ENCODE measurements at places on chromosomes 11 and 22. TPM values are rescaled to one million over a fixed set of nuclear protein-coding genes. Genes with fewer than 3 reads are reported as not detected.

ARAP1 gene
- 160 TPM for total RNA-seq

MIOX gene
- total RNA-seq: 0.10 TPM

KRTAP5-9 gene
- total RNA-seq: not detected

GAL3ST3 gene
- 0.13 TPM for total RNA-seq

STK33 gene
- total RNA-seq: 2.4 TPM

FAM181B gene
- total RNA-seq: 0.20 TPM

CBLIF gene
- not detected for total RNA-seq

RAC2 gene
- 6.3 TPM for total RNA-seq

LRRC55 gene
- total RNA-seq: not detected

LGALS12 gene
- not detected for total RNA-seq

MED15 gene
- total RNA-seq: 40.7 TPM

SERPING1 gene
- 11.6 TPM for total RNA-seq

NAALADL1 gene
- 26.3 TPM for total RNA-seq

MEI1 gene
- 0.26 TPM for total RNA-seq

F2 gene
- not detected for total RNA-seq

KRTAP5-11 gene
- not detected for total RNA-seq

OR52I2 gene
- not detected for total RNA-seq

UCP2 gene
- total RNA-seq: 0.39 TPM

MS4A12 gene
- not detected for total RNA-seq

CFAP300 gene
- total RNA-seq: 3.2 TPM

TUB gene
- total RNA-seq: 16.4 TPM

RTN4RL2 gene
- 0.13 TPM for total RNA-seq

ASCC2 gene
- total RNA-seq: 37.1 TPM

INS gene
- total RNA-seq: not detected

ADAMTS15 gene
- 94.9 TPM for total RNA-seq

MS4A6E gene
- not detected for total RNA-seq

JAML gene
- total RNA-seq: not detected

GSTT2 gene
- not detected for total RNA-seq

PARVG gene
- 0.13 TPM for total RNA-seq

SPTBN2 gene
- 4.6 TPM for total RNA-seq

OR52B2 gene
- not detected for total RNA-seq

UCP3 gene
- total RNA-seq: 0.65 TPM

LAYN gene
- total RNA-seq: 35.2 TPM

PANX2 gene
- total RNA-seq: 2.1 TPM
